Fibroblast of gingiva (primary cell): ENCODE measurements at places on chromosomes 4 and X.

- peak; percentile 59 for DNase-seq
Measured at GRCh38 chr4:123305736-123306135, 90.9 kb upstream of the SPRY1 start.

- no peak for DNase-seq
Measured at GRCh38 chrX:153981231-153981630, 8.7 kb downstream of the TMEM187 start.

- no peak for DNase-seq
Measured at GRCh38 chr4:153154007-153154975, 50.0 kb upstream of the TRIM2 start.

GRCh38 chrX:66633541-66633940, 5.3 kb downstream of the EDA2R start:
- peak; percentile 83 for DNase-seq

GRCh38 chrX:44947995-44948394, 75.0 kb downstream of the KDM6A start:
- DNase-seq, result no peak

DNA sequence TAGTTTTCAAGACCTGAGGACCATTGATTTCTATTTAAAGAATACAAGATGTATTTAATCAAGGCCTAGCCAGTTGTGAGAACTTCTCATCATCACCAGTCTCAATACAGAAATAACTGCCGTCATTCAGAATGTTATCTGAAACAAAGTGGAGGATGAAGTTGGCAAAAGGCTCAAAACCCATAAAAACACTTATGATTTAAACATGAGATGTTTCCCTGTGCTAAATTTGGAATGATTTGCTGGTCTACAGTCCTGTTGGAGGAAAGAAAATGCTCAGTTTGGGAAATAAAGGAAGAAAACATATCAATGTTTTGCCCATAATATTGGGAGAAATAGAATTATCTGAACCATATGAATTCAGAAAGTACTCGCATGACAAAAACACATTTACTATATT, 192.2 kb downstream of the ADGRA3 start:
- no peak for DNase-seq

GRCh38 chr4:114025176-114025777, 45.8 kb upstream of the ARSJ start:
- no peak for DNase-seq

- no peak for DNase-seq
Measured at GRCh38 chrX:63930140-63930539, 145.1 kb upstream of the ARHGEF9 start.

DNA sequence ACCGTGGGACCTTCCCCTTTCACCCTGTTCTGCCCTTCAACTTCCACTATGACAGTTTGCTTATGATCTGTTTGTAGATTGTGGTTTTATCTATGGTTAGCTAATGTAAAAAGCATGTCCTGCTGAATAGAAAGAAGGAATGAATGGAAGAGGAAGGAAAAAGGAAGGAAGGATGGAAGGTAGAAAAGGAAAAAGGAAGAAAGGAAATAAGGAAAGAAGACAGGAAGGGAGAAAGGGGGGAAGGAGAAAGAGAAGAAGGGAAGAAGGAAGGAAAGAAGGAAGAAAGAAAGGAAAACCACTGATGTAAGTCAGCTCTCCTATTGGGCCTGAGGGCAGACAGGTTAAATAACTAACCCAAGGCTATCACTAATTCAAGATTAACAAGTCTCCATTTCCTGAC, 319.1 kb upstream of the KLF3 start:
- DNase-seq, result no peak

- no peak for DNase-seq
Measured at GRCh38 chrX:129618997-129619396, 35.8 kb downstream of the APLN start.

DNA sequence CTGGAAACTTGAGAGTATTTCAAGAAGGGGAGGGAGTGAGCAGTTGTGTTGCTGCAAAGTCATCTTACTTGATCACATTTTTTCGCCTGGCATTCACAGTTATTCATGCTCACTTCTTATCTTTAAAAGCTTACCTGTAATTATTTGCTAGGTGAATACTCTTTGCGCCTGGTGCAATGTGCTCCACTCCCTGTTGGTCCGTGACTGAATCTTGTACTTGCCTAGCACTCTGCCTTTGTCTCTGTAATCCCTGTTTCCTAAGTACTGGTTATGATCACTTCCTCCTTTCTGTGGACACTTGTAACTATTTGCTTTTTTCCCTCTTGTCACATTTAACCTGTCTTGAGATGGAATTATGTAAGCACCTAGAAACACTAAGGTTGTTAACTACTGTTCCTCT, 5.8 kb downstream of the BMP2K start:
- no peak for DNase-seq

- DNase-seq, result peak; percentile 34
Measured at GRCh38 chrX:22134681-22135080, 102.6 kb downstream of the PHEX start.

- DNase-seq, result no peak
Measured at GRCh38 chr4:3410401-3411135, 31.2 kb upstream of the HGFAC start.

DNA sequence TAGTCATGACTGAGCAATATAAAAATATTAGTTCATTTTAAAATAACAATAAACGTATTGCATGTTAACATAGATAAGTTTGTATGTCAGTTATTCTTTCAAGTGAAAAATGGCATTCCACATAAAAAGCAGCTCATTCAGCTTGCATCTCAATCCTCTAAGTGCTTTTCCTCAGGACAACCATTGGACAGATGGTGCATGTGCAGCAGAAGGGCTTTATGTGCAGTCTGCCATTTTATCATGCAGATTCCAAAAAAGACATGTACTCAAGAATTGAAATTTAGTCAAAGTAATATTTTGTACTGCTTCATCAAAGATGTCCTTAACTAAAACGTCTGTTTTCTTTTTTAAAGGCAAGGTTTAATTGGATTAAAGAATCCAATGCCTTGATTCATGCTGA, 93.4 kb downstream of the RS1 start:
- no peak for DNase-seq

DNA sequence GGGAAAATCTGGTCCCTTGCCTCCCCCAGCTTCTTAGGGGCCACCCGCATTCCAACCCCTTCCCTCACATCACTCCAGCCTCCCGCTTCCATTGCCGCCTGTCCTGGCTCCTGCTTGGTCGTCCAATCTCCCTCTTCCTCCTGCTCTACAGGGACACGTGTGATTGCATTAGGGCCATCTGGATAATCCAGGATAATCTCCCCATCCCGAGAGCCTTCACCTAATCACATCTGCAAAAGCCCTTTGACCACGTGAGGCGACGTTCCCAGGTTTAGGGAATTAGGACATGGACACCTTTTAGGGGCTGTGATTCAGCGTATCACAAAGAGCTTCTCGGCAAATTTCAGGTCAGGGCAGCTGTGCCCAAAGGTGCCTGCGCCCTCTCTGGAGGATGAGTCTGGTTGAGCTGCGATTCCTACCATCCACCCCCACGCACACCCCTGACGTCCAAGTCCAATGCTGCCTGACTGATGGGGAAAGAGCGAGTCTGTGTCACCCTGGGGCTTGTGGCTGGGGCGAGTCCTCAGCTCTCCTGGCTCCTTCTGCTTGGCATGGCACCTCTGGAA, 104.6 kb downstream of the PSAPL1 start:
- DNase-seq, result no peak

DNA sequence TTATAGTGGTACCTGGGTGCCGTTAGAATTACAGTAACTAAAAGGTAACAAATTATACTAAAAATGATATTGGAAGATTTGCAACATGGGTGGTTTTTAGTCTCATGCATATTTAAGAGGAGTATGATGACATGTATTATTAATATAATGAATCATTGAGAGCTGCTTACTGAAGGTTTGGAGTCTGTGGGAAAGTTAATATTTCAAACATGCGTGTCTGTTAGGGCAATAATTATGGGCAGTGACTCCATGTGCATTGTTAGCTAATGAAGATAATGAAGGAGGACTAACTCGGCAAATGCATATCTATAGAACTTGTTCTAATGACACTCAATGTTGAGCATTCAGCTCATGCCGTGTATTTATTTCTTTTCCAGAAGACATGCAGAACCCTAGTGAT, 47.1 kb downstream of the MTHFD2L start:
- DNase-seq, result no peak

GRCh38 chr4:5970381-5971077, 47.7 kb downstream of the C4orf50 start:
- DNase-seq, result no peak

- no peak for DNase-seq
Measured at GRCh38 chr4:150316332-150317205, 238.3 kb downstream of the DCLK2 start.

DNA sequence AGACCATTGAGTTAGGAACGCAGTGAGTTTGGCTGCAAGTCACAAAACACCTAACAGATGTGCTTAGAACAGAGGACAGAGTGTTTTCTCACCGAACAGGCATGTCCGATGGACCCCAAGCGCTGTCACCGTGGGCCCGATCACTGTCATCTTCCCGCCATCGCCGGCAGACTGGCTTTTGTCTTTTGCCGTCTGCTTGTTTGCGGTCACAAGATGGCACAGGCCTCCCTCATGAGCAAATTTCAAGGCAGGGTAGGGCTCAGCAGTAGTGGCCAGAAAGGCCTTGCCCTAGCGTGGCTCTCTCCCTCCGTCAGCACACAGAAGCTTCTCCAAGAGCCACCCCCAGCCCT, 21.4 kb upstream of the MRFAP1 start:
- DNase-seq, result no peak

DNA sequence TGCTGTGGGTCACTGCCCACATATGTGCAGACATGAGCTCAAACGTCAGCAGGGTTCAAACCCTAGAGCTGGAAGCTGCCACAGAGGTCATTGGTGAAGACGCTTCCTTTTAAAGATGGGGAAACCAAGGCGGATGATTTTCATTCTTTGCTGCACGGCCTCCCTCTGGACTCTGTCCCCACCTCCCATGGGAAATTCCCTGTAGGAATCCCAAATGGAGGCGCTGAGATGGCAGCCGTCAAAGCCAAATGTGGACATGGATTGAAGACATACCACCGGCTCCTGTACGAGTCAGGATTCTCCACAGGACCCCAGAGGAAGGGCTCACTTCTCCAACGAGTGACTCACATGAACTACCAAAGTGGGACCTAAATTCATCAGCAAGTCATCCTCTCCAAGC, 286.4 kb downstream of the CRLF2 start:
- DNase-seq, result no peak

- DNase-seq, result no peak
Measured at GRCh38 chr4:149328161-149328560, 487.5 kb downstream of the IQCM start.
